ENCODE measurements at places on chromosomes 2 and 18.

- peak; percentile 50 for DNase-seq
Observed at GRCh38 chr2:109272461-109272860, 143.5 kb downstream of the SH3RF3 start.

DNA sequence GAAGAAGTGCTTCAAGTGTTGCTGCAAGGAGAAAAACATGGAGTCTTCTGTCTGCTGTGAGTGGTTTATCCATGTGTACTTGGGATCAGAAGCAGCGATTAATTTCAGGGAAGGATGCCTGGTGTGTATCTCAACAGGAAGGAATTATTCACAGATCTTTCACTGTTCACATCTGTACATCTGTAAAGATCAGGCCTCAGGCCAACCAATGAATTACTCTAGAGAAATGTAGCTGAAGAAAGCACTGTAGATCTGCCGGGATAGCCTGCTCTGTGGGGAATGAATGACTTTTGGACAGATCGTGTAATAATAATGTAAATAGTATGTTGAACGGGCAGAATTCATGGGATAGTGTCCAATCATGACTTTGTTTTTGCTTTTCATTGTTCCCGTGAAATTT, 54.0 kb upstream of the SPP2 start:
- DNase-seq: no peak

- DNase-seq: no peak
Observed at GRCh38 chr2:79131687-79132086, 11.4 kb downstream of the REG1A start.

GRCh38 chr2:181613241-181613640, 43.7 kb downstream of the CERKL start:
- no peak for DNase-seq

- no peak for DNase-seq
Observed at GRCh38 chr2:173229086-173229485, 125.6 kb upstream of the CDCA7 start.

DNA sequence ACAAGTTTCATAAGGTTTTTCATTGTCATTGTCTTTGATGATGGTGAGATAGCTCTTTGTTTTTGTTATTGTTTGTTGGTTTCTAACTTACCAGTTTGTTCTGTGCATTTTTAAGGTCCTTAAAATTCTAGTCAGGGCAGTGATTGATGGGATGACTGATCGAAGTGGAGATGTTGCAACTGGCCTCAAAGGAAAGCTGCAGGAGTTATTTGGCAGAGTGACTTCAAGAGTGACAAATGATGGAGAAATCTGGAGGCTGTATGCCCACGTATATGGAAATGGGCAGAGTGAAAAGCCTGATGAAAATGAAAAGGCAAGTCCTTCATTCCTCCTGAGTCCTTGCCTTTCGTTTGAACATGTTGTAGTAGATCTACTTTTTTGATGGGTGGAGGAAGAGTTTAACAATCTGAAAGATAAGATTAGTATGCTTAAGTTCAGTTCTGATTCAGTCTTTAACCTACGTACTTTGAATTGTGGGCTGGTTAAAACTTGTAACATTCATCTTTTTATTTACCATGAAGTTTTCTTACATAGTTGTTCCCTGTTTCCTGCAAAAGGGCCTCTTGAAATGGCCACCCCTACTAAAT, 135.8 kb upstream of the LTBP1 start:
- DNase-seq: no peak

- DNase-seq: no peak
Observed at GRCh38 chr18:3966642-3967358, 488.3 kb downstream of the DLGAP1 start.

Data from NB4 (cell line).